ENCODE measurements at places on chromosomes 2 and 18. TPM values are rescaled to one million over a fixed set of nuclear protein-coding genes. Genes with fewer than 3 reads are reported as not detected.

DTNA gene
- 23.8 TPM for total RNA-seq

DOK1 gene
- 10.5 TPM for total RNA-seq

SNORC gene
- total RNA-seq = 0.93 TPM

RESP18 gene
- not detected for total RNA-seq

BOLL gene
- total RNA-seq = 0.23 TPM

STARD6 gene
- not detected for total RNA-seq

ST8SIA3 gene
- 0.06 TPM for total RNA-seq

RAX gene
- not detected for total RNA-seq

HNMT gene
- 62.0 TPM for total RNA-seq

TUBA4B gene
- total RNA-seq = not detected

ANKRD39 gene
- total RNA-seq = 10.6 TPM

PKDCC gene
- total RNA-seq = 301 TPM

SLC39A6 gene
- total RNA-seq = 59.3 TPM

C2orf78 gene
- not detected for total RNA-seq

NEU2 gene
- not detected for total RNA-seq

APOB gene
- 0.82 TPM for total RNA-seq

SGPP2 gene
- total RNA-seq = 14.8 TPM

GAL3ST2 gene
- total RNA-seq = 0.82 TPM

LINC00305 gene
- 0.64 TPM for total RNA-seq

FAM124B gene
- total RNA-seq = 6.4 TPM

PLCL1 gene
- 23.7 TPM for total RNA-seq

CCDC68 gene
- 9.3 TPM for total RNA-seq

MC2R gene
- total RNA-seq = not detected
